8988T (cell line): ENCODE measurements at places on chromosomes 1 and 21.

- no peak for DNase-seq
Observed at GRCh38 chr1:158458263-158458662, 3.4 kb upstream of the OR10K1 start.

- no peak for DNase-seq
Observed at GRCh38 chr1:154842635-154843034, 27.4 kb downstream of the KCNN3 start.

- DNase-seq, result no peak
Observed at GRCh38 chr21:35203093-35203977, 154.2 kb upstream of the RUNX1 start.

- no peak for DNase-seq
Observed at GRCh38 chr1:230915078-230915477, 46.8 kb upstream of the C1orf198 start.

DNA sequence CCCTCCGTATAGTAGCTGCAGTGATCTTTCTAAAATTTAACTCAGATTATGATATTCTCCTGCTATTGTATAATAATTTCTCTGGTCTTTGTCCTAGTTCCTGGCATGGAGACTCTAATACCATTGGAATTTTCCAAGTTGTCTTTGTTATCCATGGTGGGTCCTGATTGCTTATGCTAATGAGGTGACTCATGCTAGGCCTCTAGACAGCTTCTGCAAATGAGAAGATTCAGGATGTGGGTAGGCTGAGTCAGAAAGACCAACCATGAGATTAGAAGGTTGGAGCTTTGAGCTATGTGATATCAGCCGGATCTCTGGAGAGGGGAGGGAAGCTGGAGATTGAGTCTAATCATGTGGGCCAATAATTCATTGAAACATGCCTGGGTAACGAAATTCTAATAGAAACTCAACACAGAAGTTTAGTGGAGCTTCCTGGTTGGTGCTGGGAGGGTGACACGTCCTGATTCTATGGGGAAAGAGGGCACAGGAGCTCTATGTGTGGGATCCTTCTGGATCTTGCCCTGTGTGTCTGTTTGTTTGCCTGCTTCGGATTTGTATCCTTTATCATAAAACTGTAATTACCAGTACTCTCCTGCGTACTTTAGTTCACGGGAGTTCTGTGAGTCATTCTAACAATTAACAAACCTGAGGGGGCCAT, 73.2 kb upstream of the CNIH3 start:
- DNase-seq, result no peak

- DNase-seq, result no peak
Observed at GRCh38 chr1:228743405-228743804, 8.1 kb downstream of the RHOU start.

DNA sequence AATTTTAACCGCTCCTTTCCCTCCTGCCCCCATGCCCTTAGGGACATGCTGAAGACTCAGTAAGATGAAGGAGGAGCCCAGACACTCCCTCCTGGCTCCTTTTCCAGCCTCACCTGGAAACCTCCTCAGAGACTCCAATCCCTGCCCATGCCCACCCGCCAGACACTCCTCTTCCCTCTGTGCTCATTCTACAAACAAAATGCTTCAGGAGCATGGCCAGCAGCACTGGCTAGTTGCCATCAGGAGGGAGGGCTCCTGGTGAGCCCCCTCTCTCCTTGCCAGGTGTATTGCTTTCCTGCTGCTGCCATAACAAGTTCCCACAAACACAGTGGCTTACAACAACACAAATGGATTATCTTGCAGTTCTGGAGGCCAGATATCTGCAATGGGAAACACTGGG, 126.1 kb downstream of the PSMG1 start:
- no peak for DNase-seq

DNA sequence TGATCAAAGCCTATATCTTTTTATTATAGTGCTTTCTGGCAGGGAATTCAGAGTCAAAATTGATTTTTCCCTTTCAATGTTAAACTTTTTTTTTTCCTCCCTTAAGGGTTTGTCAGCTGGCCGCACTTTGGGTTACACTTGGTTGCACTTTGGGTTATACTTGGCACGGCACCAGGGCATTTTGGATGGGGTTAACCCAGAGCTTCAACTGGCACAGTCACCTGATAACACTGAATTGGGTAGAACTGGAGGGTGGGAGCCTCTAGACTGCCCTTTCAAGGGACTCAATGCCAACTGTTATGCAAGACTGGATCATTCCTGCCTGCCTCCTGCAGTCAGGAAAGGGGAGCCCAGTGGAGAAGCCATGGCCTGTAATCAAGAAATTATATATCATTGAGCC, 211.5 kb downstream of the KCNJ6 start:
- DNase-seq, result no peak

GRCh38 chr1:100767176-100767890, 47.8 kb downstream of the VCAM1 start:
- DNase-seq, result no peak

DNA sequence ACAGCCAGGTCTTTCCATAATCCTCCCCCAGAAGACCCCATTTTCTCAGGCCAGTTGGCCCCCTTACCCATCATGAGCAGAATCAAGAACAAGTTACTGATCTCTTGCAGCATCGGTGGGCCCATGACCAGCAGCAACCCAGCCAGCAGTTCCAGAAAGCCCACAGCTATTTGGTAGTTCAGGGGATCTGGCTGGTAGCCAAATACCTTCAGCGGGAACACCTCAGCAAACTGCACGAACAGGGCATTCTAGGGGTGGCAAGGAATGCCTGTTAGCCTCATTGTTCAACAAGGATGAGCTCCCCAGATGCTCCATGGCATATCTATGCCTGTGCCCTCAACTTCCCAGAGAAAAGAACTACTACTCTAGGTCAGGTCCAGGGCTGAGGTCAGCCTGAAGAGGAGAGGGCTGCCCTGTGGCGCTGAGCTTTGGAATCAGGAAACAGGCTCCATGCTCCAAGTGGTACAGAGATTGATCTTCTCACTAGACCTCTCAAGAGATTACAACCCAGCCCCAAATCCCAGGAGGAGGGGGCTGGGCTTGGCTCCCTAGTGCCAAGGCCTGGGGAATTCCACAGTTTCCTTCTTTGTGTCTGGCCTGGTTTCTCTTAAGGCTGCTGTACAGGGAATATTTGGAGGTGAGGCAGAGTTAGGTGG, 1.3 kb downstream of the TMEM35B start:
- no peak for DNase-seq

- DNase-seq, result peak; percentile 40
Observed at GRCh38 chr1:44318097-44319088, 36.7 kb downstream of the ERI3 start.

DNA sequence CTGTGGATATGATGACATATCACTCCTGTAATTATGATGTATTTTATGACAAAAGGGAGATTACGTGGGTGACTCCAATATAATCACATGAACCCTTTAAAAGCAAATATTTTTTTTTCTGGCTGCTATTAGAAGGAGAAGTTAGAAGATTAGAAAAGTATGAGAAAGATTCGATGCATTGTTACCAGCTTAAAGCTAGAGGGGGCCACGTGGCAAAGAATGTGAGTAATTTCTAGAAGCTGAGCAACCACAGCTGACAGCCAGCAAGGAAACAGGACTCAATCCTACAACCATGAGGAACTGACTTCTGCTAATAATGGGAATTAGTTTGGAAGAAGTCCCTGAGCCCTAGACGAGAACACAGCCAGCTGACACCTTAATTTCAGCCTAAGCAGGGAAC, 56.3 kb upstream of the C1orf87 start:
- DNase-seq, result no peak

- no peak for DNase-seq
Observed at GRCh38 chr1:119097380-119097779, 43.1 kb downstream of the WARS2 start.

- DNase-seq, result no peak
Observed at GRCh38 chr1:20358761-20359263, 68.1 kb downstream of the VWA5B1 start.

DNA sequence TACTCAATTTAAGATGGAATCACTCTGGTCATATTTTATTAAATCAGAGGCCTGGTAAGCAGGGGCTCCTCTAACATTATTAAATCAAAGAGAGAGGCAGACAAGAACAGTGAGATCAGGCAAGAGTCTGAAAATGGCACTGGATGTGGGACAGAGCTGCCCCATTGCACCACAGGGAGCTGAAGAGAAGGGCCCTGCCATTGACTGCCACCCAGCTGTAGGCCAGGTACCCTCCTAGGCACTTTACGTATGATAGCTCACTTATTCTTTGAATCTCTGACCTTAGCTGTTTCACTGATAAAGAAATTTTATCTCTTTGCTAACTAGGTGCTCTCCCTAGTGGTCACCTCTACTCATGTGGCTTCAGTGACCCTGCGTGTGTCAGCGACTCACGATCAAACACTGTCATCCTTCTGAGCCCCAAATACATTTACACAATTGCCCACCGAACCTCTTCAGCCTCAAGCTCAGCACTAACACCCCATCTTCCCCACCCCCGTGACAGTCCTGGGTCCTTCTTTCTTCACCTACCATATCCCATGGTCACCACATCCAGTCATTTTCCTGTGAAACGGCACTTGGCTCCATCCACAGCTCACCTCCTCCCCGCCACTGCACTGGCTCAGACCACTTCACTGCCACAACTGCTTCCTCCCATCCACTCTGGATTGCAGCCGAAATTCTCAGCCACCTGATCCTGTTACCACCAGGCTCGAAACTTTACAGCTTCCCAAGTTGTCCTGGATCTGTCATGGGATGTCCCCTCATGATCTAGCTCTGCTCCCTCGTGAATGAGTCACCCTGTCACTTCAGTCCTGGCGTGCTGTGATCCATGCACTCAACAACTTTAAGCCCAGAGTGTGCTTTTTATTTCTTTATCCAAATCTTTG, 97.3 kb upstream of the SYT6 start:
- no peak for DNase-seq

DNA sequence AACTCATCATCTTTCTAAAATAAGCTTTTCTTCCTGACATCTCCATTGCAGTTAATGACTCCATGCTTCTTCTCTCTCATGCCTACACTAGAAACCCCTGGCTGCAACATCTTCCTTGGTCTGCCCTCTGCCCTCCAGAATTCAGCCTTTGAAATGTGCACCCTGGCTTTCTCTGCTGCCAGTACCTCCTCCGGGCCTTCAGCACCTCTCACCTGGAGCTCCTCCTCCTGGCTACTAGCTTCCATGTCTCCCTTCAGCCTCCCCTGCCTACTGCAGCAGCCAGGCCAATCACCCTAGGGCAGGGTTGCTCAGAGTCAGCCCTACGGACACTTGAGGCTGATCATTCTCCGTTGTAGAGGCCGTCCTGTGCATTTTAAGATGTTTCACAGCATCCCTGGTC, 18.3 kb downstream of the SUSD4 start:
- no peak for DNase-seq

DNA sequence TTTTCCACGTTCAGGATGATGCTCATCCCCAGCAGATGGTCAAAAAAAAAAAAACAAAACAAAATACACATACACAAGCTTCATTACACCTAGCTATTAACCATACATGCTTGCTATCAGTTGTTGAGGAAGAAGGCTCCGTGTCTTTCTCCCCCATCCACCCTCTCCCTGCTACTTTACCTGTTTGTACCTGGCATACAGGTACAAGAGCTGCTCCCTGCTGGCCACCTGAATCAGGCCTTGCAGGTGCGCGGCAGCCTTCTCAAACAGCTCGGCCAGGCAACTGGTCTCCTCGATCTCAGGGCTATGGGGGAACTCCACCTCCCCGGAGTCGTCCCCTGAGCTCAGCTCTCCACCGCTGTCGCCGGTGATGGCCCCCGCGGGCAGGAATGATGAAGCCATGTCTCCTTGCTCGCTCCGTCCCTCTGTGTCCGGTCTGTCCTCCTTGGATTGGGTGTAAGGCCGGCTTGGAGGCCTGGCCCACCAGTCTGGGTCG, 464 bp downstream of the ACBD6 start:
- no peak for DNase-seq

GRCh38 chr1:204274446-204274845, 60.7 kb upstream of the GOLT1A start:
- DNase-seq, result no peak

- no peak for DNase-seq
Observed at GRCh38 chr1:84619383-84620102, 45.3 kb upstream of the CTBS start.

GRCh38 chr21:35345954-35346353, 296.9 kb upstream of the RUNX1 start:
- DNase-seq, result no peak

- DNase-seq, result no peak
Observed at GRCh38 chr1:54371942-54372275, 34.3 kb downstream of the SSBP3 start.

DNA sequence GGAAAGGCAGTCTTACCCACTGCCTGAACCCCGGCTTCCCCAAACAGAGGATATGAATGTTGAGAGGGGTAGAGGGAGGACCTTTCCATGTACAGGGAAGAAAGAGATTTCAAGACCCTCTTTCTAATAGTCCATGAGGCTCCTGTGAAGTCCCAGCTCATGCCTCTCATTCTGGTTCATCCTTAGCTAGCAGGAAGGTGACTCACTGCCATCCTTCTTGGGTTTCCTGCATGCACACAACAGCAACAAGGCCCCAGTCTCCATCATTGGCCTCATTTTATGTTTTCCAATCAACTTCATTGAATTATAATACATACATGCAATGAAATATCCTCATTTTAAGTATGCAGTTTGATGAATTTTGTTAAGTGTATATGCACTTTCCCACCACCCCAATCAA, 46.2 kb downstream of the SYT2 start:
- DNase-seq, result no peak

GRCh38 chr1:192506741-192507155, 68.8 kb upstream of the RGS1 start:
- DNase-seq, result no peak

DNA sequence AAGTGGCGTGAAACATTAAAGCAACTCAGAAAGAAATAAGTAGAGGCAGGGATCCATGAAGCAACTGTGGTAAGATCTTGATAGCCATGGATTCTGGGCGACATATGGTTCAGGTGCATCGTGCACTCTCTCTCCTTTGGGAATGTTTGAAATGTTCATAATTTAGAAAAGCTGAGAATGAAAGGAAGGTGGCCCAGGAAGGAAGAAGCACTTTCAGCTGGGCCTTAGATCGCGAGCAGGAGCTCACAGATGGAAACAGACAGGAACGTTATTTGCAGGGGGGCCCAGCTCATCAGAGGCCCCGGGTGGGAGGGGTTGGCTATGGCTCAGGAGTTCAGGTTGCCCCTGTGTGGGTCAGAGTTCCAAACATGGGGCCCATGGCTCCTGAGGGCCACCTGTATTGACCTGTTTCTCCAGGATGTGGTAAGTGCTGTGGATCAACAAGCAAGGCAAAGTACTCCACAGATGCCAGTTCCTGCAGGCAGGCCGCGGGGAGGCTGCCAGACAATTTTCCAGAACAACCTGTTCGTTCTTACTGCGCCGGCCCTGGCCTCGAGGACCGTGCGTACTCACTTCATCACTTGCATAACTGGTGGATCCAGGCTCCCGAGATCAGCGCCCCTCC, 253.2 kb downstream of the TOMM20 start:
- DNase-seq, result no peak

DNA sequence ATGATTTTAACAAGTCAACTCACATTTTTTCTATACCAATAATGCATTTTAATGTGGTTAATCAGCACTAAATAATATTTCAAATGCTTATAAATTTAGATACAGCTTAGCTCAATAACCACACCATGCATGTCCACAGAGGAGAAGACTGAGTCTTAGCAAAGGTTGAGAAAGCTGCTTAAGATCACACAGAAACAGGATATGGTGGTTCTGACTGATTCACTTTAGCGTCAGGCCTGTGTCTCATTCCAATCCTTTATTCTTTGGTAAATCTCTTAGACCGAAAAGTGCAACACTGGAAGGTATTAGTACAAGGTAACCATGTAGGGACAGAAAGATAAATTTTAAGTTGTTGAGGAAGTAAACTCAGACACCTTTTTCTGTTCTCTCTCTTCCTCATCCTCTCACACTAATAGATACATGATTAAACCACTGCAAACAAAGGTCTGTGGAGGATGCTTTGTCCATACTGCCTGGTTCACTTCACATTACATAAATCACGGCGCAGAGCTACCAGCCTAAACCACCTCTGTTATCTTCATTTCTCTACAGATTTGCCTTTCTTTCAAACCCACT, 139.0 kb downstream of the DPYD start:
- DNase-seq, result no peak
